CD4-positive, CD25-positive, alpha-beta regulatory T cell (primary cell): ENCODE measurements at places on chromosomes 1 and 21. TPM values are rescaled to one million over a fixed set of nuclear protein-coding genes. Genes with fewer than 3 reads are reported as not detected.

GRCh38 chr1:52916241-52916975, 5.1 kb downstream of the ECHDC2 start:
- H3K36me3 ChIP-seq: peaks cover 7% of the 10 kb centered on the region
- DNase-seq: no peak
- H3K27me3 ChIP-seq: no peaks in the 10 kb centered on the region
- no peak overlapping the region for H3K27ac ChIP-seq

PROX1 gene
- not detected for total RNA-seq

DNA sequence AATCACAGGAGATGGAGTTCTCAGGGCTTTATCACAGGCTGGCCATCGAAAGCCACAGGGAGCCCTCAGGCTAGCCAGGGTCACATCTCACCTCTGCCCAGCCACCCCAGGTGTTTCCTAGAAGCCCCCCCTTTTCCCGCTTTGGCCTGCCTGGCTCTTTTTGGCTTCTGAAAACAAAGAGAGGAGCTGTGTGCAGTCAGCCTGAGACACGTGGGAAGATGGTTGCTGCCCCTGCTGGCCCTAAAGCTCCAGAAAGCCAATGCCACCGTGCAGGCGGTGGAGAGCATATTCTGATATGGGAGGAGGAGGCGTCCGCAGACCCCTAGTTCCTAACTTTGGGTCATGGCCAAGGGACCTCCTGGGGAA, 18.7 kb upstream of the LBR start:
- H3K27ac ChIP-seq: no peak overlapping the region
- no peaks in the 10 kb centered on the region for H3K36me3 ChIP-seq
- H3K4me3 ChIP-seq: no peak overlapping the region
- peaks cover 50% of the 10 kb centered on the region for H3K4me1 ChIP-seq
- no peak for DNase-seq

CAPN8 gene
- total RNA-seq: 1.1 TPM

NTRK1 gene
- 0.91 TPM for total RNA-seq

GRCh38 chr1:42877380-42877779, 31.0 kb downstream of the ZNF691 start:
- DNase-seq: no peak
- H3K36me3 ChIP-seq: no peaks in the 10 kb centered on the region
- H3K4me1 ChIP-seq: no peaks in the 10 kb centered on the region
- no peak overlapping the region for H3K27ac ChIP-seq

DNA sequence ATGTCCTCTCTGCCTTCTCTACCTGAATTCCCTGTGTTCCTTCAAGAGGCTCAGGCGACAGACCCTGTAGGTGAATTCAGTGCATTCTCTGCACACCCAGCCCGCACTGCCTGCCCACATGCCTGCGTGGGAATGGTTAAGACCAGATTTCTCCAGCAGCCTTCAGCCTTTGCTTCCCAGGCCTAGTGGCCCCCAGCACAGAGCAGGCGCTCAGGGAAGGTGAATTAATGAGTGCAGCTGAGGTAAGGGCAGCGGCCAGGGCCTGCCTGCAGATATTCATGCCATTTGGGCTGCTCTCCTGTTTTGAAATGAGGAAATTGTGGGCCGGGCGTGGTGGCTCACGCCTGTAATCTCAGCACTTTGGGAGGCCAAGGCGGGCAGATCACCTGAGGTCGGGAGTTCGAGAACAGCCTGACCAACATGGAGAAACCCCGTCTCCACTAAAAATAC, 45.5 kb downstream of the IER5 start:
- H3K27ac ChIP-seq: no peak overlapping the region
- no peak for DNase-seq
- no peaks in the 10 kb centered on the region for H3K36me3 ChIP-seq
- peaks cover 21% of the 10 kb centered on the region for H3K4me1 ChIP-seq

- H3K4me3 ChIP-seq: no peak overlapping the region
- H3K36me3 ChIP-seq: no peaks in the 10 kb centered on the region
- peaks cover 4% of the 10 kb centered on the region for H3K4me1 ChIP-seq
- H3K27me3 ChIP-seq: no peaks in the 10 kb centered on the region
- H3K27ac ChIP-seq: no peak overlapping the region
These were observed 6.8 kb upstream of the BSDC1 start for GRCh38 chr1:32400876-32401631.
